Cardiac atrium fibroblast (primary cell): ENCODE measurements at places on chromosomes 13 and 19. TPM values are rescaled to one million over a fixed set of nuclear protein-coding genes. Genes with fewer than 3 reads are reported as not detected.

The GJA3 gene
- total RNA-seq = under 0.01 and 0.16 TPM in 2 replicates

The C19orf25 gene
- total RNA-seq = 37.4 and 43.3 TPM in 2 replicates

The ANKLE1 gene
- 0.49 TPM in 1 of 2 replicates, not detected in the other for total RNA-seq

The PDX1 gene
- total RNA-seq = not detected in 2 replicates

The LHB gene
- total RNA-seq = not detected in 2 replicates

The KANK3 gene
- total RNA-seq = 0.81 and 1.1 TPM in 2 replicates

The PSG2 gene
- total RNA-seq = not detected in 2 replicates

The SLC46A3 gene
- total RNA-seq = 3.2 and 3.9 TPM in 2 replicates

The ZNF69 gene
- 2.3 and 4.2 TPM in 2 replicates for total RNA-seq

The YJEFN3 gene
- total RNA-seq = under 0.01 and 0.18 TPM in 2 replicates
